ENCODE measurements at places on chromosomes 1 and 21.

DNA sequence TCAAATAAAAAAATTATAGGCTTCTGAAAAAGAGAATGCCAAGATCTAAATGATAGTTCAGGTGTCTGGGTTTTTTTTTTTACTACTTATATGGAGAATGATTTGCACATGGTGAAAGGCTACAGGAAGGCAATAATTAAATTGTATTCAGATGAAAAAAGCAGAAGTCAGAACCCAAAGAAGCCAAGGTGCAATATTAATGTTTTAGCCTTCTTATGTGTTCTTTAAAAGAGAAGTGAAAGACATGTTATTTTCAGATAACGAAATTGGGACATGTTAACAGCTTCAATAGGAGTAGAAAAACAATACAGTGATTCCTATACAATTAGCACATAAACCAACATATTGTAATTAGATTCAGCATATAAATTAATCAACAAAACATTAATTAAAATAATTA, 452.9 kb upstream of the PRMT6 start:
- no peak for DNase-seq

GRCh38 chr1:11498956-11499594, 20.1 kb downstream of the DISP3 start:
- no peak for DNase-seq

DNA sequence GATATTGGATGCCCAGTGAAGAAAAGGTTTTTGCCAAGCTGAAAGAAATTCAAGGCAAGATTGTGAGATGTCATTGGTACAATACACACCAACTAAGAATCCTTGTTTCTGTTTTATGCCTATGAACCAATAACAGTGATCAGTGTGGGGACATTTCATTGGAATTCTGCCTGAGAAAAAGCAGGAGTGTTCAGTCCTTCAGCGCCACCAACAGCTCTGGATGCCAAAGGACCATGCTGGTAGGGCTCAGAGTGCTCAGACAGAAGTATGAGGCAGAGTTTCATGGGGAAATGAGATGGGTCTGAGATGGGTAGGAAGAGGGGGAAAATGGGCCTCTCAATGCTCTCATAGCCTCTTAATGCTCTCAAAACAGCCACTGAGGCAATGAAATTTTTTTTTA, 56.5 kb downstream of the GABPA start:
- no peak for DNase-seq

GRCh38 chr1:114152508-114153260, 985 bp downstream of the SYT6 start:
- DNase-seq, result peak; percentile 56

DNA sequence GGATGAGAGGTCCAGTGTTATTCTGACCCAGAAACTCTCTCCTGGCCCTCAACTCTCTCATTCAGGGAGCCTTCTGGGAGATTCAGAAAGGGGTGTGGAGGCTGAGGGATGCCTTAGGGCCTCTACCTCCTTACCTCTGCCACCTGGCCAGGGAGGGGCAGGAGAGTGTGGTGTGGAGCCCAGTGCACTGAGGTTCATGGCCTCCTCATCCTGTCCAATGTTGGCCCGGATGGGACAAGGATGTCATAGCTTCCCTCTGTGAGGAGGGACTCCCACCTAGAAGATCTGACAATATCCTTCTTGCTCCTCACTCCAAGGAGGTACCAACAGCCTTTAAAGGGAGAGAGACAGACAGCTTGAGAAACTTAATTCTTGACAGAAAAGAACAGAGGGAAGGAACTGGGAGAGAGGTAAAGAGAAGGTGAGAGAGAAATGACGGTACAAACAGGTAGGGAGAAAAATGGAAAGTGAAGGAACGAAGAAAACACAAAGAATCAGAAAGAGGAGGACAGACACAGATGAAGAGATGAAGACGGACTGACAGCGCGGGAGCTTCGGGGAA, 779 bp downstream of the BEND5 start:
- no peak for DNase-seq

GRCh38 chr21:45996311-45997204, 15.0 kb downstream of the COL6A1 start:
- no peak for DNase-seq

DNA sequence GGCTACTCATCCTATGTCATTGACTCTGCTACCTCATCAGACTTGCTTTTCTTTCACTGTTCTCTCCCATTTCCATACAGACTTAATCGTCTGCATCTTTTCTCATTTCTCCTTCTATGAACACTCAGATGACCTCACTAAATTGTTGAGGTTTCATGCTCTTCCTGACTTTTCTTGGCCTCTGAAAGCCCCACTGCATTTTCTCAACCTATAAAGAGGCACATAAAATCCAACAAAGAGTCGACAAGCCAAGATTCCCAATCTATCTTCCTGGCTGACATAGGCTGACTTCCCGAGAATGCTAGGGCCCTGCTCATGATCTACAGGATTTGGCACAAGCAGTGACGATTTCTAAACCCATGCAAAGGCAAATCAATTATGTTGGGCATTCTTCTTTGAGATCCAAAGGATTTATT, 280.8 kb upstream of the DPYD start:
- DNase-seq, result no peak

- no peak for DNase-seq
Observed at GRCh38 chr1:213985209-213986019, 2.4 kb upstream of the PROX1 start.

DNA sequence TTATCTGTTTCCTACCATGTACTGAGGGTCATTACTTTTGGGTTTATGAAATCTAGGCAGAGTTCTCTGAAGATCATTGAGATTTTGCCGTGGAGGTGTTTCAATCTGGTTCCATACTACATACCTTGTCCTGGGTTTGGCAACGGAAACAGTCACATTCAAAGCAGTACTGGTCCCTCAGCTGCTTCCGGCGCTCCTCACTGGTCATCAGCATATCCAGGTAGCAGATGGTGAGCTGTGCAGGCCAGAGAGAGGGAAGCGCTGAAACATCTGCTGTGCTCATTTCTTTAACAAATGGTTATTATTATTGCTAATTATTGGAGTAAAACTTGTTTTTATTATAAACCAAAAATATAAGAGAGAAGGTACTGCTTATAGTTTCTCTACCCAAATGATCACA, 591.7 kb downstream of the SMYD3 start:
- no peak for DNase-seq

DNA sequence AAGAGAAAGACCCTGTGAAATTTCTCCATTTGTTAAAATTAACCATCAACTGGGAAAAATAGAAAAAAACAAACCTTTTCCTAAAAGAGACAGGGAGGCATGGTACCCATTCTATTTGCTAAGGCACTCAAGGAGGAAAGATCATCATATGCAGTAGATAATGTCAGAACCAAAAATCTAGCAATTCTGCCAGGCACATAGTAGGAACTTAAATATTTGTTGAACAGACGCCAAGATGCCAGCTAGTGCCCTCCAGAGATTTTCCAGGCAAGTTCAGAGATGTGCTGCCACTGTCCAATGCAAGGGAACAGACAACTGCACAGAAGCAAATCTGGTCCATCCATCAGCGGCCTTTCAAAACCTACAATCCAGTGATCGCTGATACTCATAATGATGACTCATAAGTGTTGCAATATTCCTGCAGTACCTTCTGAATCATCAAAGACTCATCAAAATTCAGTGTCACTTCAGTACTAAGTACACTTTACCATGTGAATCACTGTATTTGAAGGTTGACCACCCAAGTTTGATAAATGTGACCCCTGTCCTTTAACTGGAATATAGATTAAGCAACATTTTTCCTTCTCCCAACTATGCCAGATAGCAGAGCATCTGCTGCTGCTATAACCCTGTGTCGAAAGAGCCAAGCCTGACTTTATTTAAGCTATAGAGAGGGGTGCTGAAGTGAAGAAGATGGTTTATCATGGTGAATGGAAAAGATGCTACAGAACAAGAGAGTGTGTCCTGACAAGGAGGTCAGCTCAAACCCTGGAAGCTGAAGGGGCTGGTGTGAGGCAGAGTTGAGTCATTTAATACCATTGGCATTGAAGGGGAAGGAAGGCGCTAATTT, 99.1 kb downstream of the MT1HL1 start:
- peak; percentile 64 for DNase-seq

- DNase-seq, result no peak
Observed at GRCh38 chr1:152228831-152229230, 4.8 kb upstream of the HRNR start.

GRCh38 chr1:56819387-56819899, at the start of gene FYB2:
Gene FYB2, minus strand, starts transcription at chr1:56819404. Its CDS starts 114 bp downstream, at chr1:56819290.
- DNase-seq, result no peak

DNA sequence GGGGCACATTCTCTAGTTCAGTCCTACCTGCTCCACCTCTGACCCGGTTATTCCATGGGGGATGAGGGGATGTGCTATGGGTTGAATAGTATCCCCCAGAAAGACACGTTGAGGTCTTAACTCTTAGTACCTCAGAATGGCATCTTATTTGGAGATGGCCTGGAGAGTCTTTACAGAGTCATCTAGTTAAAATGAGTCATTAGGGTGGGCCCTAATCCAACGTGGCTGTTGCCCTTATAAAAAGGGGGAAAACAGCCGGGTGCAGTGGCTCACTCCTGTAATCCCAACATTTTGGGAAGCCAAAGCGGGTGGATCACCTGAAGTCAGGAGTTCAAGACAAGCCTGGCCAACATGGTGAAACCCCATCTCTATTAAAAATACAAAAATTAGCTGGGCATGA, 5.7 kb downstream of the TMPRSS3 start:
- DNase-seq, result no peak

DNA sequence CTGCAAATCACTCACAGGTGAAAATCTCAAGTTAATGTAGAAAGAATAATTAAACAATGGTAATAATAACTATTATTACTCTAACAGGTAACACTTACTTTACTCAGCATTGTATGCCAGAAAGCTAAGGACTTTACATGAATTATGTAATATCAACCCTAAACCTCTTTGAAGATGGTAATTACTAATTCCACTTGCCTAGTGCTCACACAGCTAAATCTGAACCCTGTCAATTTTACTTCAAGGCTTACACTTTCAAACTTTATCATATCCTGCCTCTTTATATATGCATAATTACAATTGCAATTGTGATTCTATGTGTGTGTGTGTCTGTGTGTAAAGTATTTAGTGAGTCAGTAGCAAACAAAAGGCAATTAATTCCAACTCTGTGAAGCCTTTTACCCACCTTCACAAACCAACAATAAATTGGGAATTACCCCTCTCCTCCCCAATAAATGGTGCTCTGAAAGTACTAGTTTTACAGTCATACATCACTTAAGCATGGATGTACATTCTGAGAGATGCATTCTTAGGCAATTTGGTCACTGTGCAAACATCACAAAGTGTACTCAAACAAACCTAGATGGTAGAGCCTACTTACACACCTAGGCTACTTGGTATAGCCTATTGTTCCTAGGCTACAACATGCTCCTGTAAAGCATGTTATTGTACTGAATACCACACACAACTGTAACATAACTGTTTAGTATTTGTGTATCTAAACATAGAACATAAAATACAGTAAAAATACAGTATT, 5.9 kb downstream of the ZNF644 start:
- no peak for DNase-seq

DNA sequence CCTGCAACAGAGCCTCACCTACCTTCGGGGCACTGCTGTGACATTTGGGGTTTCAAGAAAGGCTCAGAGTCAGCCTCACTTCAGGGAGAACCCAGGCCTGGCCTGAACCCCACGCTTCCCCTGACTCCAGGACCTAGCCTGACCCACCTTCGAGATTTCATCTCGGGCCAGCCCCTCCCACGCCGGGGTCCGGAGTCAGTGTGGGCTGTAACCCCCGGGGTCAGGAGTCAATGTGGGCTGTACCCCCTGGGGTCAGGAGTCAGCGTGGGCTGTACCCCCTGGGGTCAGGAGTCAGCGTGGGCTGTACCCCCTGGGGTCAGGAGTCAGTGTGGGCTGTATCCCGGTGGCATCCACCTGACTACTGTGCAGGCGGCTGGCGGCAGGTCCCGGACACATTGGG, 183.0 kb upstream of the RAB4A start:
- DNase-seq, result no peak

GRCh38 chr1:203554071-203554470, 60.1 kb downstream of the OPTC start:
- DNase-seq, result peak; percentile 21

DNA sequence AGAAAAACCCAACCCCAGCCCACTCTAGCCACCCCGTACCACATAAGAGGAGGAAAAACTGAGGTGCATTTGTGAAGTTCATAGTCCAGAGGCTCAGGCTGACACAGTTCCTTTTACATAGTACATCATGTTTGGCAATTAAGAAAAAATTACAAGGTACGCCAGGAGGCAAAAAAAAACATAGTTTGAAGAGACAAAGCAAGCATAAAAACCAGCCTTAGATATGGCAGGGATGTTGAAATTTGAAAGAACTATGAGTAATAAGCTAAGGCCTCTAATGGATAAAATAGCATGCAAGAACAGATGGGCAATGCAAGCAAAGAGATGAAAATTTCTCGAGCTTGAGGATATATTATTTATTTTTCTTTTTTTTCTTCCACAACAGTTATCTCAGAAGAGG, 31.9 kb downstream of the MIXL1 start:
- DNase-seq, result no peak

GRCh38 chr1:86394416-86394815, 1.7 kb downstream of the ODF2L start:
- no peak for DNase-seq

DNA sequence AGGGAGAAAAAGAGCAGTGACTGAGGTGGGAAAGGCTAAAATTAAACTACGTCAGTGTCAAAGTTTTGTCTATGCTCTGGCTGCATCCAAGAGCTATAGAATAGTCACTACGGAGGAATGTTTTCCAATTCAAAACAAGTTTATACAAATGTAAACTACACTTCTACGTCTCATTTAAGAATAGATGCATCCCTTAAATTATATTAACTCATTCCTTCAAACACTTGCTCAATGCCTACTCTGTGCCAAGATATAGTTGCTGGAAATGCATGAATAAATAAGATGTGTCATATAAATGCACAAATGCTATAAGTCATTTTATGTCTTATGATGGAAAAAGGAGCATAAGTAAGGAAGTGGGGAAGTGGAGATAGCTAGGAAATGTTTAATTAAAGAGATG, 4.2 kb upstream of the COLGALT2 start:
- DNase-seq, result no peak

GRCh38 chr1:86826856-86827255, 87.1 kb downstream of the SELENOF start:
- DNase-seq, result no peak

DNA sequence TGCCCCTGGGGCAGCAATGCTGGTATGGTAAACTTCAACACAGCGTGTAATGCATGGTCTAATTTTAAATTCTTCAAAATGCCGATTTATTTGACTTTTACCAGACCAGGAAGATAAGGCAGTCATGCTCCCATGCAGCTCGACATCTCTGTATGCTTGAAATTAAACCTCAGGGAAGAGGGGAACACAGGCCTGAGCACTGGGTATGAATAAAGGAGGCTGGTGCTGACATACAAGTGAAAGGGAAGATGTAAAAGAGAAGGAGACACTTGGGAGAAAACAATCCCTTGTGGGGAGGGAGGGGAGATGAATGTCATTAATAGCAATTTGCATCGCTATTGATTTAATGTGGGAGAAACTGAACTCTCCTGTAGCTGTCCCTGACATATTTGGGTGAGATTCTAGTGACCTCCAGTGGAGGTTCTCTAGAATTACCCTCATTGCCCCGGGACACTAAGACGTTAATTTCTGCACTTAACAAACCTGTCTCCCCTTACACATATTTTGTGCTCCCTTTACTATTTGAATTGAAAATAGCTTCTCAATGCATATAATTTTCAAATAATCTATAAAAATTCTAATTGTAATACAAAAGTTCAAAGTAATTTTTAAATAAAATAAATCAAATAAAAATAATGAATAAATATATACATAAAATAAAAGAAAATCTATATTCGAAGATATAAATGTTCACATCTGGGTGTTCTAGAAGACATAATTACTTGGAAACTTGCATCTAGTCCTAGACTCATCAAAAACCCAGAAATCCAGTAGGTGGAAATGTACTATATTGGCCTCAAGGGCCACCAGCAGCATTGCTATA, 283.1 kb downstream of the LMX1A start:
- DNase-seq, result peak; percentile 35

- DNase-seq, result no peak
Observed at GRCh38 chr1:89589515-89589914, 43.4 kb upstream of the LRRC8C start.

Data from suppressor macrophage treated with lipopolysaccharide for 4 hours (primary cell).